ENCODE measurements at places on chromosomes 2 and 18. TPM values are rescaled to one million over a fixed set of nuclear protein-coding genes. Genes with fewer than 3 reads are reported as not detected.

DNA sequence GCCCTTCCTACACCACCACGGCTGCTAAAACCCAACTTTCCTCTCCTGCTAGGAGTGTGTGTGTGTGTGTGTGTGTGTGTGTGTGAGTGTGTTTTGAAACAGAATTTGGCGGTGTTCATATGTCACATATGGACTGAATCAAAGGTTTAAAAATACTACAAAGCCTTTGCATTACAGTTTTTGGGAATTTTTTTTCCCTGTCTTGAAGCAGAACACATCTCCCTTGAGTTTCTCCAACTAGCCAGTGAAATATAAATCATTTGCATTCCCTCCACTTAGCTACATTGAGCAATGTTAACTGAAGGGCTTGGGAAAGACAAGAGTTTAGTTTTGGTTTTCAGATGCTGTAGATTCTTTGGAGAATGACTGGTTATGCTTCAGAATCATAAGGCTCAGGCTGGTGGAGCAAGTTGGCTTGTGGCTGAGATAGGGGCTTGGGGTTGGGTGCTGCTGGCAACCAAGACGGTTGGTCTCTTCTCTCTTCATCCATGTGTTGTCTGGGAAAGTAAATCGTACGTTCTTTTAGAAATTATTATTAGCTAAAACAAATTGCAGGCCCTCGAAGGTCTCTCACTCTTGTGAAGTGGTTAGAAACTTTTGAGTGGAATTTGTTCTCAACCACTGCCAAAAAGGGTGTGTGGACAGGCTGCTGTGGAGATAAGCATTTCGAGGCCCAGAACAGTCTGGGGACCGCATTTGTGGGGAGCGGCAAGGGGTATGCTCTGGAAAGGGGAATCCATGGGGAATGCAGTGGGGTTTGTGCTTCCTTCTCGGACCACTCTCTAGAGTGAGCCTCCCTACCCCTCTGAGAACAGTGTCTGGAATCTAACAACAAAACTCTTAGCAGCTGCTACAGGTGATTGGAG is 1.4 kb downstream of the NRP2 start:
- no peak for ATAC-seq

SLC8A1 gene
- total RNA-seq: 13.1 TPM

- peak; percentile 77 for ATAC-seq
Observed at GRCh38 chr2:159968279-159968900, 94.0 kb downstream of the PLA2R1 start.

GRCh38 chr18:48926420-48926857 is 24.3 kb downstream of the SMAD7 start:
- no peak for ATAC-seq

SCYGR4 gene
- total RNA-seq: not detected

DNA sequence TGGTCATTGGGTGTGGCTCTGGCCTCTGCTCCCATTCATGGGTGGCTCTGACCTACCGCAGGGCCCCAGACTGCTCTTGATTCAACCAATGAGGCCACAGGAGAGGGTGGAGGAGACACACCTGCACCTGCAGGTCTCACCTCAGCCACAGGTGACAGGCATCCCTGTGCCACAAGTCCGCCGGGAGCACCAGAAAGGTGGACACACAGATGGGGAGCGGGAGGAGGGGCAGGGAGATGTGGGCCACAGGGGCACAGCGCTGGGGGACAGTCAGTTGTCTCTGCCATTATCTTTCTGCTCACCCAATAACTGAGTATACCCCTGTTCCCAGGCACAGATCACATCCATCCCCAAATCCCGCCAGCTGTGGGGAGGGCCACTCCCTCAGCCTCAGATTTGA is 189.1 kb upstream of the SALL3 start:
- no peak for ATAC-seq

GRCh38 chr18:77178559-77178958 is 46.0 kb upstream of the MBP start:
- no peak for ATAC-seq

ATP5MC3 gene
- 217 TPM for total RNA-seq

DNA sequence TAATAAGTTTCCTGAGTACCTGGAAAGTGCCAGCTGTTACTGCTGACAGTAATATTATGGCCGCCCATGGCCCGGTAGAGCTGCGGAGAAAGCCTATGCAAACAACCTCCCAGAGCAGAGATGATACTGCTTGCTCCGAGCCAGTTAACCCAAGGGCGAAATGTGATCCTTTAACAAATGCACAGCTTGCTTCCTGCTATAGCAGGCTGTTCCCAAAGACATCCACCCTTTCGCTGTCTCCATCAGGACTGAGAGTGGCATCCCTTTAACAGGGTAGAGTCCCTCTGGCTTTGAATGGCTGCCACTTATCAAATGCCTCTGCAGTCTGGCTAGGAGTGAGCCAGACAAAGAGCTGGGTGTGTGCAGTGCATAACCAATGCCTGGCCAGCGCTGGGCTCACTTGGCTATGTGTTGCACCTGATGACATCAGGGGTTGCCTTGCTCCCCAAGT is 69.7 kb upstream of the DAPL1 start:
- peak; percentile 72 for ATAC-seq

- no peak for ATAC-seq
Observed at GRCh38 chr18:76472829-76473228, 22.2 kb downstream of the ZNF516 start.

DNA sequence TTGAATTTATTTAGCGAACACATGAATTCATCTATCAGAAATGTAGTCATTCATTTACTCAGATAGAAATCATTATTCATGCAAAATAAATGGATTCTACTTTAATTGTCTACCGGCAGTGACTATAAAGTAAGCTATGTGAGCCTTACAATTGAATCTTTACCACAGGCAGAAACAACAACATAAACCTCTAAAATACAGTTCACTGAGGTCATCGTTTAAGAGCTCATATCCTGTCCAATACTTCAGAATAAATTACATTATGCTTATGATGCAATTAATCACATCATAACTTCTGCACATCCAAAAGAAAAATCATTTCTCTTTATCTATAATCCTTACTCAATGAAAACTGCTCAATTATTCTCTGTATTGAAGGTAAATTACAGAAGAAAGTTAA is 244.7 kb downstream of the HNMT start:
- no peak for ATAC-seq

KCNF1 gene
- total RNA-seq: 0.35 TPM

DNA sequence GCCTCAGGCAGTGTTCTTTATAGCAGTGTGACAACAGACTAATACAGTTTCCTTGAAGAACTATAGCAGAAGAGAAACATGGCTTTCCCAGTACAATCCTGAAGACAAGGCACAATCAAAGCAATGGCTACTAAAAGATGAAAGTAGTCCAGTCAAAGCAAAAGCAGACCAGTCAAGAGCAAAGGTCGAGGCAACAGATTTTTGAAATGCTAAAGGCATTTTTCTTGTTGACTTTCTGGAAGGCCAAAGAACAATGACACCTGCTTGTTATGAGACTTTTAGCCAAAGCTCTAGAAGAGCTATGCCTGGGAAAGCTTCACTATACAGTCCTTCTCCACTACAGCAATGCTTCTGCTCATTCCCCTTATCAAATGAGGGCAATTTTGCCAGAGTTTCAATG is 269.9 kb downstream of the EXOC6B start:
- no peak for ATAC-seq

DSC1 gene
- not detected for total RNA-seq

C2orf15 gene
- total RNA-seq: 1.2 TPM

- ATAC-seq: no peak
Observed at GRCh38 chr2:71066856-71067255, 1.6 kb upstream of the NAGK start.

IL36A gene
- total RNA-seq: not detected

SFT2D3 gene
- 1.8 TPM for total RNA-seq

TBR1 gene
- 0.13 TPM for total RNA-seq

DNA sequence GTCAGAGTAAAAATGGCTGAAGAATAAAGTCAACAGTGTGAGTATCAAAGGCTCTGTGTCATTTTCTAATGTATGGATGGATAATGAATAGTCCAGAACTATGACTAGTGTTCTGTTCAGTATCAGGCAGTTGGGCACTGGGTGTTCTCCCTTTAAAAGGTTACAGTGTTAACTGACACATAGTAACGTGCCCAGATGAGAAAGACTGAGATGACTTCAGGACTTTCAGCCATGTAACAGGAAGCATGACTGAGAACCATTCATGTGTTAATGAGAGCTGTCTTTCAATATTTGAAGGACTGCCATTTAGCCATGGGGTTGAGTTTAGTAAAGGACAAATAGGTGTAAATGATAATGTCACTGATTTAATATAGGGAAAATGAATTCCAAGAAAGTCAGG is 187.1 kb downstream of the GULP1 start:
- no peak for ATAC-seq

RDH14 gene
- total RNA-seq: 14.8 TPM

GRCh38 chr2:50529600-50530218 is 502.2 kb downstream of the NRXN1 start:
- ATAC-seq: peak; percentile 73

DNA sequence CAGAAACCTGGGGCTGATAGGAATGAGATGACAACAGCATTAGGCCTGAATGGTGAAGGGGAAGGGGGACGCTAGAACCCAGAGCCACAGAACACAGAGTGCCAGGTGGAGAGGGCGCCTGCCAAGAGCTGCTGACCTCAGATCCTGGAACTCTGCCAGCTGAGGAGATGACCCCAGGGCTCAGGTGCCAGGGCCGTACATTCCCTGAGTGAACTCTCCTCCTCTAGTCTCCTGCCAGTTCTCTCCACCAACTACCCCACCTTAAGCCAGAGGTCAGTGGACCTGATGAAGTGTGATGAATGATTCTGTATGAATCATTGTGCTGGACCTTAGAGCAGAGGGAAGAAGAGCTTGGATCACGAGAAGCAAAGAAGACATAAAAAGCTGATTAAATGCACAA is 1582.2 kb upstream of the ACVR2A start:
- ATAC-seq: no peak

CYBRD1 gene
- total RNA-seq: 1.1 TPM

MAP4K3 gene
- total RNA-seq: 111 TPM

FLACC1 gene
- total RNA-seq: 0.46 TPM

DNA sequence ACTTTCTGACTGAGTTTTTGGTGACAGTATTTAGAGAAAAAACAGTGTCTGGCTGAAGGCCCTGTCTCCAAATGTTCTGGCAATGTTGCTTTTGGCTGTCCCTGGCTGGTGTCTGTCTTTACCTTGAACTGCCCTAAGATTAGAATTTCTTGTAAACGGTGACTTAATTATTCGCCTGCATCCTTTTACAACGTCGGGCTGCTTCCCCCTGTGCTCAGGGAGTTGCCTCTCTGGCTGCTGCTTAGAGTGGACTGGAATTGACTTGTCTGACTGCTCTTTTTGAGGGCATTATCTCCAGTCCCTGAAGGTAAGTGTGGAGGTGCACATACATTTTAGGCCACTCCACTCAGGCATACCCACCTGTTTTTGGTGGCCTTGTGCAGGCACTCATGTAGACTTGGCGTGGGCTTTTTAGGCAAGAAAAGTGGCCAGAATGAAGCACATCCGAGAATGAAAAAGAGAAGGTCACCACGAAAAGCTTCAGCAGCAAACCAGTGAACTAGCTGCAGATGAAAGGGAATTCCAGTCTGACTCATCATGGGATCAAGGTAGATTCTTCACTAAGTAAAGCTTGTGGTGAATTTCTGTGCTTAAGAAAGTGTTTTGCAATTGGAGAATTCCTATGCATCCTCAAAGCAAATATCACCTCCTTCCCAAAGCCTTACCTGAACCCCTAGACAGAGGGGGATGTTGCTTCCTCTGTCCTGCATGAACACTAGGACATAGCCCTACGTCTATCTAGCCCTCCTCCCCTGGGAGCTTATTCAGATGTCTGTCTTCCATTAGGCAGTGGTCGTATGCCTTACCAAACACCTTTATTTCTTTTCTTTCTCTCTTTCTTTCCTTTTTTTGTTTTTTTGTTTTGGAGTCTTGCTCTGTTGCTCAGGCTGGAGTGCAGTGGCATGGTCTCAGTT is 230.3 kb upstream of the TRIB2 start:
- ATAC-seq: peak; percentile 28

- ATAC-seq: peak; percentile 83
Observed at GRCh38 chr18:74081966-74082741, 65.5 kb downstream of the FBXO15 start.

CAPN13 gene
- total RNA-seq: 0.65 TPM

DNA sequence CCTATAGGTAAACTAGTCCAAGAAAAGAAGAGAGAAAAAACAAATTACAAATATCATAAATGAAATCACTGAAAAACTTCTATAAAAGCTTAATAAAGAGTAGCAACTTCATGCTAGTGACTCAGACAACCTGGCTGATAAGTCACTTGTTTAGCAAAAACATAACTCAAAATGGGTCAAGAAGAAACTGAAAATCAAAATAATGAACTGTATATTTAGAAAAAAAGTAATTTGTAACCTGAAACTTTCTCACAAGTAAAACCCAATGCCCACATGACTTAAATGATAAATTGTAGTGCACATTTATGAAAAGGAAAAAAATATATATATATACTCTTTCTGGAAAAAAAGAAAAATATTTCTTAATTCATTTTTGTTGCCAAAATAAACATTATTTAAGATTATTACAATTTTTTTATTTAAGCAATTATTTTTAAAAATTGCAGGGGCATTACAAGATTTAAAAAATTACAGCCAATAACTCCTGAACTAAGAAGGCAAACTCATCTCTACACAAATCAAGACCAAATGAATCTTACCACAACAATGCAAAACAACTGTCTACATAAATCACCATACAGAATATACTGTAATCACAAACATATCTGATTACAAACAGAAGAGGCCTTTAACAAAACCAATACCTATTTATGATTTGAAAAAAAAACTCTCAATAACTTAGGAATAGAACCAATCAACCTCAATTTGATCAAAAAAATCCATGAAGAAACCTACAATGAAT is 406.3 kb downstream of the CDH7 start:
- no peak for ATAC-seq

DNA sequence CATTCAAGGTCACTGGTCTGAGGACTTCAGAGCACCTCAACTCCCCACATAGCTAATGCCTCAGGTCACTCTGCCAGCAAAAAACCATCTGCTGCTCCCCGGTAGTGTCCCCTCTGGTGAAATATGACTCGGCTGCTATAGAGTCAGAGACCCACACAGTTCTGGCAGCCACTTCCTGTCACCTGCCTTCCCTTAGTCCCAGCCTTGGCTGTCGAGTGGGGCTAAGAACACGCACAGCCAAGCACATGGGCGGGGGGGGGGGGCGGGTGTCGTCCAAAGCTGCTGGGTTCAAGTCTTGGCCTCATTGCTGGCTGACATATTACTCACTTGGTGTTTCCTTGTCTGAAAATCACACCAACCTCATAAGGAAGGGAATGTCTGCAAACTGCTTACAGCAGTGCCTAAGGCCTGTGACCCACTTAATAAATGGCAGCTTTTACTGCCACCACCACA is 37.5 kb downstream of the POLR1A start:
- ATAC-seq: no peak
